RKO (cell line): ENCODE measurements at places on chromosomes 7 and 10.

- no peak for DNase-seq
These were observed 585.8 kb downstream of the GLRX3 start for GRCh38 chr10:130721971-130722370.

GRCh38 chr10:29243750-29244149 lies 45.1 kb upstream of the LYZL1 start:
- no peak for DNase-seq

DNA sequence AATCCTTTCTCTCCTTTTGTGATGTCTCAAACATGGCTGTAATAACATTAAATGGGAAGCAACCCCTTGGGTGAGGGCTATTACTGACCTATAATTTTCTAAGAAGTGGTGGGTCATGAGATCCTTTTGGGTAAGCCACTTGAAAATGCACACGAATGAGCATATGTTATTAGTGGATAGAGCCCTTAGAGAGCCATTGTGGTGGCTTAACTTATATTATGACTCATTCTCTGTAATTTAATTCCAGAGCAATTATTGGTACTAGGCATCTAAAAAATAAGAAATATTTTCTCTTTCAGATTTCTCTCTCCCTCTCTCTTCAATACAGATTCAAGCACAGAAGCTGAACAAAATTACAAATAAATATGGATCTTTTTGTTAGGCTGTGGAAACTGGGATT lies 1177.4 kb upstream of the PHF14 start:
- DNase-seq = no peak

- DNase-seq = no peak
These were observed 19.0 kb downstream of the FAM53B start for GRCh38 chr10:124725171-124725631.

GRCh38 chr10:17961551-17962422 lies 10.1 kb downstream of the SLC39A12 start:
- DNase-seq = no peak

GRCh38 chr7:150992833-150993302 lies 2.1 kb downstream of the NOS3 start:
- DNase-seq = peak; percentile 58

DNA sequence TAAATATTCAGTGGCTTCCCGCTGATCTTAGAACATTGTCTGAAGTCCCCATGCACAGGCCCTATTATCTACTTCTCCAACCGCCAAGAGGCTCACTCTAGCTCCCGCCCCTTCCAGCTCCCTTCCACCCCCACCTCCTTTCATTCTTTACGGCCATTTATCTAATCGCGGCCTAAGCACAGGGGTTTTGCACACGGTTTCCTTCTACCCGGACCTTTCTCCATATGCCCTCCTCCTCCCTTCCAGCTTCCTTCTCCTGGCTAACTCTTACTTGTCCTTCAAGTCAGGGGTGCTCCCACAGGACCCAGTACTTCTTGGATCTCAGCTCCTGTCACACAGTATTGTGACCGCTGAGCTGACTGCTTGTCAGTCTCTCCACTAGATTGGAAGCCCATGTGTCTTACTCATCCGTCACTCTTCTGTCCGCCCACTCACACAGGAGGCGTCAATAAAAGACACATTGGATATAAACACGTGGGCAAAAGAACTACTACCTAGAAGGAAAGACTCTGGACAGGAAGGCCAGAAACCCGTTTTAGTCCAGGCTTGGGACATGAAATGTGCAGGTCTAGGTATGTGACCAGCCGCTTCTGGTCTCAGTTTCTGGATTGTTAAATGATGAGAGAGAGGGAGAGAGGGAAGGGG lies 20.2 kb upstream of the HPS1 start:
- DNase-seq = peak; percentile 20

GRCh38 chr7:45122975-45123860 lies 11.7 kb upstream of the TBRG4 start:
- no peak for DNase-seq

GRCh38 chr10:128096486-128097199 lies 29.6 kb downstream of the MKI67 start:
- no peak for DNase-seq

DNA sequence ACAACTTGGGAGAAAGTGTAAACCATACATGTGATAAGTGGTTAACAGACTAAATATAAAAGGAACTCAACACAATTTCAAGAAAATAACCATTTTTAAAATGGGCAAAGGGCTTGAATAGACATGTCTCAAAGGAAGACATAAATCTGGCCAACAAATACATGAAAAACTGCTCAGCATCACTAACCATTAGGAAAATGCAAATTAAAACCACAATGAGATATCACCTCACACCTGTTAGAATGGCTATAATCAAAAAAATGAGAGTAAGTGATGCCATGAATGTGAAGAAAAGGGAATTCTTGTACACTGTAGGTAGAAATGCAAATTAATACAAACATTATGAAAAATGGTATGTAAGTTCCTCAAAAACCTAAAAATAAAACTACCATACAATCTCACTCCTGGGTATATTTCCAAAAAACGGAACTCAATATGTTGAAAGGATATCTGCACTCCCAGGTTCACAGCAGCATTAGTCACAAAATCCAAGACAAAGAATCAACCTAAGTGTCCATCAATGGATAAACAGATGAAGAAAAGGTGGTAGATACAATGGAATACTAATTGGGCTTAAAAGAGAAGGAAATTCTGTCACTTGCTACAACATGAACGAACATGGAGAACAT lies 5.6 kb downstream of the SNX13 start:
- no peak for DNase-seq

DNA sequence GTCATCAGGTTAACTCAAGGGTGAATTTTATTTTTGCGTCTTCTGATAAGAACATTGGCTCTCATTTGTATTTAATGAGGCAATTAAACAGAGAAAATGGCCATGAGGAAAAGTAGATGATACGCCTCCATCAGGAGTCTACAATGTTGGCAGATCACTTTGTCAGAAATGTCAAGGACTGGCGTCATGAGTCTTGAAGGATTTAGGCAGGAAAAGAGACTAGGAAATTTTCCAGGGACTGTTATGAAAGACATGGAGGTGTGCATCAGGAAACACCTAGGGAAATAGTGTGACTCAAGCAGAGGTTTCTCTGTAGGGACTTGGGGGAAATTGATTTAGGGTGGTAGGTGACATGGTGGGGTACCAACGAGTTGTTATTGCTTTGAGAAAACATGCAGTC lies 53.4 kb upstream of the SLC35B4 start:
- no peak for DNase-seq

- DNase-seq = no peak
These were observed 152.6 kb downstream of the TFPI2 start for GRCh38 chr7:93737953-93738352.

GRCh38 chr10:126972635-126973414 lies 67.6 kb downstream of the DOCK1 start:
- DNase-seq = no peak

DNA sequence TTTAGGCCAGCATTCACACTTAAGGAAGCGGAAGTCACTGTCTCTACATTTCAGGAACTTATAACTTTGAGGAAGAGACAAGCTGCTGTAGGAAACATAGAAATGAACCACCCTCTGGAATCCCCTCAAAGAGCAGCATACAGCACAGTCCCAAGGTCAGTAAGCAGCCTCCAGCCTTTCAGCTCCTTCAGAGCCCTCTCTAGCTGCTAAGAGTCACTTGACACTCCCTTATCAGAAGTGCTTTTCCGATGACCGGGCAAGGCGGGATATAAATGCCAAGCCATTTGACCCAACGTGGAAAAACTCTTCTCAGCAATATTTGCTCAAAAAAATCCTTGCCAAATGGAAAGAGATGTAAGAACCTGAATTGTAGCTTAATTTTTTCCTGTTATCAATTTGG lies 1284.3 kb downstream of the XPNPEP1 start:
- DNase-seq = no peak

- DNase-seq = no peak
These were observed 163.2 kb downstream of the JAZF1 start for GRCh38 chr7:28017372-28017771.

- DNase-seq = no peak
These were observed 5.8 kb downstream of the SYNPO2L start for GRCh38 chr10:73649876-73650536.

GRCh38 chr7:29185613-29186012 lies 9.0 kb upstream of the CHN2 start:
- no peak for DNase-seq

GRCh38 chr10:80477813-80478212 lies 23.7 kb downstream of the TSPAN14 start:
- DNase-seq = peak; percentile 88

DNA sequence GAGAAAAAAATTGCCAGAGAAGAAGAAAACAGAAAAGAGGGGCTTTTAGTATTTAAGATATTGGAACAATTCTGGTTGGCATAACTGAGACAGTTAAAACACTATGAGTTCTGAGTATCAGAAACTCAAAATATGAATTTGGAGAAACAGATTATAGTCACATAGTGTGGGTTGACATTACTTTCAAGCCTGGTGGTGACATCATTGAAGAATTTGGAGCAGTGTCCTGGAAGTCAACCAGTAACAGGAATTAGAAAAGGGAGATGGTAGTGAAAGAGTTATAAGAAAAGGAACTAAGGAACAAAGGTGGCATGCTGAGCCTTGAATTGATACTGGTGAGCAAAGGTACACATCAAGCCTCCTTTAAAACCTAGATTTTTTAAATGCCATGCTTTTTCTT lies 88.2 kb downstream of the ZNF438 start:
- DNase-seq = no peak

GRCh38 chr10:14661818-14662217 lies 112.9 kb downstream of the FAM107B start:
- no peak for DNase-seq

DNA sequence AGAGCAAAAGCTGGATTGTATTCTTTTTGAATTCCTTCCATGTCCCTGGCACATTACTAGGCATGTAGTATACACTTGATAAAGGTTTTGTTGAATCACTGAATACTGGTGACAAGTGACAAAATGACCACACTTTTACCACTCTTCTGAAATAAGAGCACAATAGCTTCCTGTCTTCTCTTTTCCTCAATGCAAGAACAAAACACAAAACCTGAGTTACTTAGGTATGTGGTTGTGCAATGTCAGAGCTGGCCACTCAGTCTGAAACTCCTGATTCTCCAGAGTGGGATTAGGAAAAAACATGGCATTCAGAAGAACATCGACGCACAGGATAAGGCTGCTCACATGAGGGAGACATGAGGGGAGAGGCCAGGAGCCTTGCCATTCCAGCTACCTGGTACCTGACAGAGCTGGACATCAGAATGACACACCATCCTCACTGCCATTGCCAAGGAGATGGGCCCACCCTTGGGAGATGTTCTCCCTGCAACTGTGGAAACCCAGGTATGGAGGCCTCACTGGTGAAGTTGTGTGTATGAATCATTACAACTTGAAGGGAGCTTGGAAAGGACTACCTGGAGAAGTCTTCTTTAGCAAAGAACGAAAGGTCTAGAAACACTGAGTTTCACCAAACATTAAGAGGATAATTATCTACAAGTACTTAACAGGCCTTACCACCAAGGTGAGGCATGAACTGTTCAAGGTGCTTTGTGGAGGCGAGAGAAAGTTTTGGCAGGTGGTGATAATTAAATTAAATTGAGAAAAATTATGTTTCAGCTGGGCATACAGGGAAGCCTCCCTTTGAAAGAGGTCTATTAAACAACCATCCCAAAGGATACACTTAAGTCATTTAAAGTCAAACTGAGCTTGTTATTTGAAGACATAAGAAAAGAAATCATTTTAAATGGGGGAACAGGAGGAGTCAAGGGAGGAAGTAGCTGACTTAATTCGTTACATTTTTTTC lies 246.5 kb upstream of the AOAH start:
- DNase-seq = no peak

DNA sequence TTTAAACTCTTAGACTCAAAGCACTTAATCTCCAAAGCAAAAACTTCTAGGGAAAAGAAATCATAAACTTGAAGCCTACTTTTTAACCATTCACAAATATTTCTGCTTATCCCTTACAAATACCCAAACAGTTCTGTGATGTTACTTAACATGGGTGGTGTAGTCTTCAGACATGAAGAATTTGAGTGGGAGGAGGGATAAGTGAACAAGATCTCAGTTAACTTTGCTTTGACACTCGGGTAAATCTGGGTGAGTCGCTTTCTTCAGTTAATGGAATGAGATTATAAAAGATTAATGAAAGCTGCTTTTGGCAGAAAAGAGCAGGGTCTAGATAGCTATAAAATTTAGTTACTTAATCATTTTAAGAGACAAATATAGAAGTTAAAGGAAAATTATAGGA lies 47.5 kb downstream of the RNF133 start:
- no peak for DNase-seq

DNA sequence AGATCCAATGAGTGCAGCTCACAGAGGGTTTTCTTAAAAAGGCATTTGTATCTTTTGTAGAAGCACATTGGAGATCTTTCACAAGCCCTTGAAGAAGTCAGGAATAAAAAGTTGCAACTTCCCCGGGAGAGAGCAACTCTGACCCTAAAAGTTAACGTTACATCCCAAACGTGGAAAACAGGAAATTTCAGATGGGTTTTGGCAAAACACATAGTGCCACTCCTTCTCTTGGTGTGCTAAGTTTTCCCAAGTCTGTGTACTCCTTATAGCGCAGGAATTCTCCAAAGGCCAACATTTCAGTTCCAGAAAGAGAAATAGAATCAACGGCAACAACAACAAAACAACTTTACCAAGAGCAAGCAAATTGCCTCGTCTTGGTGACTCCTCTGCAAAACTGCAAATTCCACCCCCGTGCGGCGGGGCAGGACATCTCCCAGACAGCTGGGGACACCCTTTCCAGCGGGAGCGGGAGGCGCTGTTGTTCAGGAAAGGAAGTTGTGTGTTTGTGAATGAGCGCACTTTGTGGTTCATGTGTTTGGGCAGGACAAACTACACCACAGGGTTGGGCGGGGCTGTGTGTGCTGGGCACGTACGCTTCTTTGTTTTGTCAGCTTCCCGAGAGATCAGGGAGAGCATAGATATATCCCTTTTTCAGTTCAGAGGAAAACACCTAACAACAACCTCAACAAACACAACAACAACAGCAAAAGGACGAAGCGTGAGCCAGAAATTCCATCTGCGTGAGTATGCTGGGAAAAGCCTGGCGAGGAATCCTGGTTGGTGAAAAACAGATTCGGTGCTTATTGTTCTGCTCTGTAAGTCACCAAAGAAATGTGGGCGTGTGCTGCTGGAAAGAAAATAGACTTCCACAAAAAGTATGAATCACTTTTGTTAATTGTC lies 294.7 kb upstream of the PITRM1 start:
- peak; percentile 82 for DNase-seq

DNA sequence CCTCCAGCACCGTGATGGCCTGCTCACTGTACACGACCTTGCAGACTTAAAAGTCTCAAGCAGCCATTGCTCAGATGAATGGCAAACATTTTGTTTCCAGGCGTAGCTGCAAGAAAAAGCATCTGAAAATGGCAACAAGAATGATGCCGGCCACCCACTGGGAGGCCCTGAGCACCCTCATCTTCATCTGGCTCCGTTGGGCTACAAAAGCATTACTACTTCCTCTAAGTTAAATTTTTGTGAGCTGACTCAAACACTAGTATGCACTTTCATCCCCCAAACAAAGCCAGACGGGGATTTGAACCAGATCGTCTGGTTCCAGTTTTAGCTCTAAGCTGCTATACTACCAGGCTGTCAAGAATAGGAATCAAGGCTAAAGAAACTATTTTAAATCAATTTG lies 116.6 kb upstream of the CDK1 start:
- DNase-seq = peak; percentile 40

- DNase-seq = no peak
These were observed 1.6 kb downstream of the SAMD9L start for GRCh38 chr7:93146472-93147141.
